HEK293T (cell line): ENCODE measurements at places on chromosomes 7 and 10.

- DNase-seq, result no peak
Observed at GRCh38 chr10:86057708-86058107, 308.9 kb downstream of the GRID1 start.

- DNase-seq, result no peak
Observed at GRCh38 chr7:76515999-76516443, 5.7 kb downstream of the UPK3B start.

GRCh38 chr7:110170841-110171240 lies 920.1 kb upstream of the LRRN3 start:
- no peak for DNase-seq

- no peak for DNase-seq
Observed at GRCh38 chr10:19782430-19783089, 33.7 kb upstream of the PLXDC2 start.

DNA sequence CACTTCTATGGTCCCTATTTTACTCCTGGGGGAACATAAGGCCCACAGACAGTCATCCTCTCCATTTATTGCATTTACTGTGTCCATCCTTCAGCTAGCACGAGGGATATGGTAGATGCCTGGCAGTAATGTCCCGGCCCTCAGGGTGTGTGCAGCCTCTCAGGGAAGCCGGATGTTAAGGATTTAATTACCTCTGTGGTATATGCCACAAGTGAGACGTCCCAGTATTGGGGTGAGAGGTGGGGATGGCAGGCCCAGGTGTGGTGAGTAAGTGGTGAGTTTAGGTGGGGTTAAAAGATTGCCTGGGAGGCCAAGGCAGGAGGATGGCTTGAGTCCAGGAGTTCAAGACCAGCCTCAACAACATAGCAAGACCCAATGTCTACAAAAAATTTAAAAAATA lies 144.9 kb downstream of the SH3PXD2A start:
- DNase-seq, result no peak

- DNase-seq, result no peak
Observed at GRCh38 chr10:15579605-15580004, 140.1 kb downstream of the ITGA8 start.

DNA sequence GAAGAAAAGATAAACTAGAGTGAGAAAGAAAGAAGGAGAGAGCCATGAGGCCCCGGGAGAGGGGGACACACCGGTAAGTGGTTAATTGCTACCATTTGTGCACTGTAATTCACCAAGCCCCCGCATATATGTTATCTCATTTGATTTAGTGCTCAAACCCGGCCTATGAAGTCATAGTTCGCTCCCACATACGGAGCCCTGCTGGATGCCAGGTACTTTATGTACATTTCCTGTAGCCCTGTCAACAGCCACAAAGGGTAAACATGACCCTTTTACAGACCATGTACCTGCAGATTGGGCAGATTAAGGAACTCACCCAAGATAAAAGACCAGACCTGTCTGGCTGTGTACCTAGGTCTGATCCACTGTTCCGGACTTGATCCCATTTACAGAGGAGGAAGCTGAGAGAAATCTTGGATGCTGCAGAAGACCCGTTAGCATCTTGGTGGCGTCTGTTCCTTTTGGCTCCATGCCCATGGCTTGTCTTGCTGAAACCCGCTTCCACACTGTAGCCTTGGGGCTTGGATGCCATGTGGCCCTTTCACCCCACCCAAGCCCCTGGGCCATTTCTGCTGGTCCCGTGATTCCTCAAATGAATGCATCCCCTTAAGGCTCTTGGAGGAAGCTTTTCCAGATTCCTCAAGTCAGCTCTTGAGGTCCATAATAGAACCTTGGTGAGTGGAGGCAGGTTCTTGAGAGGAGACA lies 32.3 kb downstream of the FAM241B start:
- no peak for DNase-seq

DNA sequence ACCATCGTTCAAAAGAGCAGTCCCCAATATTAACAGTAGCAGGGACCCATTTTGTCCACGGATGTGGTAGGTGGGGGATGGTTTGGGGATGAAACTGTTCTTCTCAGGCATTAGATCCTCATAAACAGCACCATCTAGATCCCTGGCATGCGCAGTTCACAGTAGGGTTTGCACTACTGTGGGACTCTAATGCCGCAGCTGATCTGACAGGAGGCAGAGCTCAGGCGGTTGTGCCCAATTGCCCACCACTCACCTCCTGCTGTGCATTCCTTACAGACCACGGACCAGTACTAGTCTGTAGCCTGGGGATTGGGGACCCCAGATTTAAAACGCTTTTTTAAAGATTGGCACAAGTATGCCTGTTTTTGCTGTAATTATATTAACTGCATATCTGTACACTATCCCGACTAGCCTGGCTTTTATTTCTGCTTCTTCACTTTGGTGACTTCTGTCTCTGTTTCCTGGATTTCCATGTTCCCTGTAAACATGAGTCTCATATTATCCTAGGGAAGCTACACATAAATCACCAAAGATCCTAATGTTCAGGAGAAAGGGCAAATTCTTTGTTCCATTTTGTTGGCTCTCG lies 163.3 kb upstream of the AKR1E2 start:
- DNase-seq, result no peak

DNA sequence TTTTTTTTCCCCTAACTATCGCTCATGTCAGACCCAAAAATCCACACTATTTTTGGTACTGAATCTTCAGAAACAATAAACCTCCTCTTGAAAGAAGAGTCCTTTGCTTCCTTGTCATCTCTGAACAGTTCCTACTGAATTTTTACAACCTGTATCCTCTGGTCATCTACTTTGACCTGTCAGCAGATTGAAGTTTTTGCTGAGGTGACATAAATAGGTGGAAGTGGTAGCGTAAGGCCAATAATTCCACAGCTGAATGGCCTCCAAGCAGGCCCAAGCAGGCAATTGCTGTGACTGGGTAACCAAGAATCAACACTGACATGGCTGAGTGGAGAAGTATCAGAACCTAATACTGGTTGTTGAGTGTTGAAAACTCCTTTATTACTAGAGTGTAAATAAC lies 117.4 kb upstream of the MAGI2 start:
- DNase-seq, result no peak
